ENCODE measurements at places on chromosomes 1 and 21. TPM values are rescaled to one million over a fixed set of nuclear protein-coding genes. Genes with fewer than 3 reads are reported as not detected.
A peak's percentile ranks its signal among the peaks of the same experiment; 100 is the strongest.

DNA sequence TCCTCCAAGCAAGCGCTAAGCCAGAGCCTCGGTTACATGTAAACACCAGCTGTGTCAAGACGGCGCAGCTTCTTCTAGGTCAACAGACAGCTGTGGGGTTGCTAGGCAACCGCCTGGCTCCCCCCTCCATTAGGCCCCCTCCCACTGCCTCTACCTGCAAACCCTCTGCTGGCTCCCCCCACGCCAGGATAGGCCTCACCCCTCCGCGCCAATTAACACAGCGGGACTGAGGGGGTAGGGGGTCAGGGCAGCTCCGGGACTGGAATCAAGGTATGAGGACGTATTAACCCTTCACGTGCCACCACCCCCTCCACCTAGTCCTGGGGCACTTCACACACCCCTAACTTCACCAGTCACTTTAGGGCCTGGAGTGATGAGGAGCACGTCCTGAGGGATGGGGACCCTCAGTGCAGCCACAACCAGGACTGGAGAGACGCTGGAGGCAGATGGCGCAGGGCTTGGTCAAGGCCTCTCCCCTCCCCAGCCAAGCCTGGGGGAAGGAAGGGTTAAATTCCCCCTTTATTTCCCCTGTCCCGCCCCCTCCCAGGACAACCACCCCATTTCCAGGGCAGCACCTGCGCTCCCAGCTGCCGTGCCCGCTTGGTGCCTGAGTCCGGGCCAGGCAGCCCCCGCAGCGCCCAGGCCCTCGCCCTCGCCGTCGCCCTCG lies 37.4 kb upstream of the WASF2 start:
- peak; percentile 93 for DNase-seq
- peak overlapping the region; percentile 80 for H3K27ac ChIP-seq
- peak overlapping the region; percentile 42 for H3K4me3 ChIP-seq
- peaks cover 57% of the 10 kb centered on the region for H3K4me1 ChIP-seq

HES5 gene
- not detected for total RNA-seq

PDZK1IP1 gene
- total RNA-seq, result 3.8 TPM

LIN9 gene
- total RNA-seq, result 11.0 TPM

DNA sequence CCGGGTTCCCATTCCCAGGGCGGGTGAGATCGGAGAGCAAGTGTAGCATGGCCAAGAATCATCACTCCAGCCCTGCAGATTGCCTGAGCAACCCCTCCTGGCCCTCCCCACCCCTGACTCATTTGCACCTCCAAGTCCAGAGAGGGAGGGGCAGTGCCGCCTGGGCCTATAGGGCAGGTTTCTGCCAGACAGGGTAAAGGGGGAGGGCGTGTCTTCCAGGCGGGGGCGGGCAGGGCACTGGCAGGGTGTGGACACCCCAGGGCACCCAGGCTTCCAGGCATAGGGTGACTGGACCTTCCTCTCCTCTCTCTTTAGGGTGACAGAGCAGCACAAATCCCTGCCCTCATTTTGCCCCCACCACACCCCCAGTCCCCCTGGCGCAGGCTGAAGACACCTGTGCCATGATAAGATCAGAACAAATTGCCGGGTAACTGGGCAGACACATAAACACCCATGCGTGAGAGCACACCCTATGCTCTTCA lies 3.2 kb upstream of the CRYBG2 start:
- H3K4me1 ChIP-seq, result peaks cover 67% of the 10 kb centered on the region
- H3K27me3 ChIP-seq, result no peaks in the 10 kb centered on the region
- no peak overlapping the region for H3K4me3 ChIP-seq
- no peak for DNase-seq
- H3K27ac ChIP-seq, result peak overlapping the region; percentile 50
- no peaks in the 10 kb centered on the region for H3K36me3 ChIP-seq

- no peaks in the 10 kb centered on the region for H3K4me1 ChIP-seq
- no peak overlapping the region for H3K4me3 ChIP-seq
- H3K36me3 ChIP-seq, result no peaks in the 10 kb centered on the region
- DNase-seq, result no peak
- H3K27me3 ChIP-seq, result no peaks in the 10 kb centered on the region
Observed at GRCh38 chr21:42013931-42014330, 3.8 kb upstream of the ZBTB21 start.

DNA sequence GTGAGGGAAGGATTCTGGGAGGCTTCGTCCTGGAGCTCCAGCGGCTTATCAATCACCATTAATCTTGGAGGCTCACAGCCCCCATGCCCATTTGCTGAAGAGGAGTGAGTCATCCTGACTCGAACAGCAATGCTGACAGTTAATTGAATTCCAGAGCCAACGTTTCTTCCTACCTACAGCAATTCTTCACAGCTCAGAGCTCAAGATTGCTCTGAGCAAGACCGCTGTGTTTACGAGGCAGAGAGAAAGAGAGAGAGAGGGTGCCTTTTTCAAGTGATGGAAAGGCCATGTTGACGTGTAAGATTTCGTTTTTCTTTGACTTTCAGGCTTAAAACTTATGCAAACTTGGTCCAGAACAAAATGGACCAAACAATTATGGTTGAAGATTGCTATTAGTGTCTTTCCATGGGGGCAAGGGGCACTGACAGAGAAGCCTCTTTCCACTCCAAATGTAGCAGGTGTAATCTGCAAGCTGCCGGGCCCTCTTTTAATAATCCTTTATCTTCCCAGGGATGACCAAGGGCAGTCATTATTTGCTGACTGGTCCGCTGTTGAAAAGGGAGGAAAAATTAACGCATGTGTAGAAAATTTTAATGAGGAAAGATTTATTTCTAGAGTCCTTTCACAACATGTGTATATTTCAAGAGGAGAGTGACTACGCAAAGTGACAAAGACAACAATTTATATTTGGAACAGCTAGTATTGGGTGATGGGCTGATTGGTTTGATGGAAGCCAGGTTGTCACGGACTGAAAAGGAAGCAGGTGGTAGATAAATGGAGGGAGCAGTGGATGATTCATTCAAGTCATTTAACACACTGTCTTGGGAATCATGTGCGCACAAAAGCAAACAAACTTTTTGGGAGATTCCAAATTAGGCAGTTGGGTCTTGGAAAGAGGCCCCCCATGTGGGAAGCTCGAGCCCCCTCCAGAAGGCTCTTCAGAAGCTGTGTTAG lies 136.1 kb upstream of the IRF2BP2 start:
- H3K27me3 ChIP-seq, result no peaks in the 10 kb centered on the region
- peak overlapping the region; percentile 34 for H3K27ac ChIP-seq
- DNase-seq, result no peak
- H3K36me3 ChIP-seq, result no peaks in the 10 kb centered on the region
- peaks cover 37% of the 10 kb centered on the region for H3K4me1 ChIP-seq

DNA sequence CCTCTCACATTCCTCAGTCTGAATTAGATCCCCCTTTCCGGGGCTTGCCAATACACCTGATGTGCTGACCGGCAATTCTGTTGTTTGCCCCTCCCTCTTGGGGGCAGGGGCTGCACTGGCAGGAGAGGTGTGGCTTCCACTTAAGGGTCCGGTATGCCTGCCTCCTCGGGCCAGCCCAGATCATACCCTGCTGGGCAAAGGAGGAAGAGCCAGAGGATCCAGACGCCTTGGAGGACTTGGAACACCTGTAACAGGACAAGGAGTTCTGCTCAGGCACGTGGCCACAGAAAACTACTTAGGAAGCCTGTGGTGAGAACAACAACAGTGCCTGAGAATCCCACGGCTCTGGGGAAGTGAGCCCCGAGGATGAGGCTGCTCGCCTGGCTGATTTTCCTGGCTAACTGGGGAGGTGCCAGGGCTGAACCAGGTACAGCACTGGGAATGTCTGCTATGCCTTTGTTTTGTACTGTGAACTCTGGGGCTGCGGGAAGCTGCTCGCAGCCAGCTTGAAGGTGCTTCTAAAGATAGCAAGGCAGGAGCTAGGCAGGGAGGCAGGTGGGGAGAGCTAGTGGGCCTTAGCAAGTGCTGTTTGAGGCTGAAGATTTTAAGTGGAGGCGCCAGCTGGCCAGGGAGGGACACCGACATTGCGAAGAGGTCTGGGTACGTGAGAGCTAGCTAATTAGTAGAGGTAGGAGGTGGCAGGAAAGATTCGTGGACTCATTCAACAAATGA lies at the start of gene SMPDL3B:
TSS of gene SMPDL3B (plus strand) at position 183 of the 732 bp plus-strand sequence. CDS start at position 367, 184 bp downstream.
- peak within 1 kb of the TSS; percentile 66 for H3K27ac ChIP-seq
- H3K4me1 ChIP-seq, result no peaks in the 10 kb centered on the region
- H3K27me3 ChIP-seq, result no peaks in the 10 kb centered on the region
- DNase-seq, result peak; percentile 73

PLEKHN1 gene
- total RNA-seq, result 3.1 TPM

DNA sequence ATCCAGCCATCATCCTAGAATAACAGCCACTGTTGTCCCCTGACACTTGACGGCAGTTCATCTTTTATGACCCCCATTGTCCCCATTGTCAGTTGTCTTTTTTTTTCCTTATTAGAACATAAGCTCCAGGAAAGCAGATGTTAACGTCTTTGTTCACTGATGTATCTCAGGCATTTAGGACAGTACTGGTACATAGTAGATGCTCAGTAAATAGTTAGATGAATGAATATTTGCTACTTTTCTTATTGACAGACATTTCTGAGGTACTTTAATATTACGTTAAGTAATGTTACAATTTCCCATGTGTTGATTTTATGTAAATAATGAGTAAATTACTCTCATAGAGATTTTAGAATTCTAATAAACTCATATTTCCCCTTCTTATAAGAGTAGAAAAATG lies 69.5 kb downstream of the ADARB1 start:
- no peak overlapping the region for H3K27ac ChIP-seq
- no peaks in the 10 kb centered on the region for H3K4me1 ChIP-seq
- no peaks in the 10 kb centered on the region for H3K27me3 ChIP-seq
- H3K4me3 ChIP-seq, result no peak overlapping the region

DNA sequence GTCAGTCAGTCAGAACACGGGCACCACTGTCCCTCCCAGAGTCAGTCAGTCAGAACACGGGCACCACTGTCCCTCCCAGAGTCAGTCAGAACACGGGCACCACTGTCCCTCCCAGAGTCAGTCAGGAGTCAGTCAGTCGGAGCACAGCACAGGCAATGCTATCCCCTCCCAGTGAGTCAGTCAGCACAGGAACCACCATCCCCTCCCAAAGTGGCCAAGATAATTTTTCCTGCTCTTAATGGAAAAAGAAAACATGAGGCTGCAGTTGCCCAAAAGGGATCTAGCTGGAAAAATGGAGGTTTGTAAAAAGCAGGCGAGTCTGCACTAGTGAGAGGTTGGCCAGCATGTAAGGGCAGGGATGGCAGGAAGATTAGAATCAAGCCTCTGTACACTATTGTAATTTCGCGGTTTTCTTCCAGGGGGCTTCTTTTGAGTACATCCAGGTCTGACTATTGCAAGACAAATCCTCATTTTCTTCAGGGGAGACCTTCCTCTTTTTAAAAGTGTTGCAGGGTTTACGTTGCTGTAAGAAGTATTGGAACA lies 213.8 kb downstream of the SIPA1L2 start:
- H3K27ac ChIP-seq, result no peak overlapping the region
- no peak overlapping the region for H3K4me3 ChIP-seq
- H3K36me3 ChIP-seq, result no peaks in the 10 kb centered on the region

GRCh38 chr1:56833088-56833487 lies 13.9 kb upstream of the FYB2 start:
- no peak for DNase-seq
- no peak overlapping the region for H3K4me3 ChIP-seq
- H3K36me3 ChIP-seq, result no peaks in the 10 kb centered on the region
- no peaks in the 10 kb centered on the region for H3K27me3 ChIP-seq

FASLG gene
- total RNA-seq, result not detected

BROX gene
- total RNA-seq, result 31.9 TPM

ZNF687 gene
- total RNA-seq, result 23.9 TPM

GBP2 gene
- 0.23 TPM for total RNA-seq

- peak; percentile 38 for DNase-seq
- no peak overlapping the region for H3K4me3 ChIP-seq
- H3K36me3 ChIP-seq, result no peaks in the 10 kb centered on the region
- H3K4me1 ChIP-seq, result peaks cover 20% of the 10 kb centered on the region
Observed at GRCh38 chr21:15415541-15416261, 314.1 kb upstream of the USP25 start.

GRCh38 chr1:245888809-245889208 lies 618.3 kb downstream of the SMYD3 start:
- DNase-seq, result peak; percentile 39
- H3K27ac ChIP-seq, result no peak overlapping the region
- no peaks in the 10 kb centered on the region for H3K36me3 ChIP-seq
- H3K4me1 ChIP-seq, result no peaks in the 10 kb centered on the region
- no peak overlapping the region for H3K4me3 ChIP-seq

GRCh38 chr1:246270236-246270635 lies 236.8 kb downstream of the SMYD3 start:
- H3K27ac ChIP-seq, result no peak overlapping the region
- H3K27me3 ChIP-seq, result no peaks in the 10 kb centered on the region
- DNase-seq, result no peak

DNA sequence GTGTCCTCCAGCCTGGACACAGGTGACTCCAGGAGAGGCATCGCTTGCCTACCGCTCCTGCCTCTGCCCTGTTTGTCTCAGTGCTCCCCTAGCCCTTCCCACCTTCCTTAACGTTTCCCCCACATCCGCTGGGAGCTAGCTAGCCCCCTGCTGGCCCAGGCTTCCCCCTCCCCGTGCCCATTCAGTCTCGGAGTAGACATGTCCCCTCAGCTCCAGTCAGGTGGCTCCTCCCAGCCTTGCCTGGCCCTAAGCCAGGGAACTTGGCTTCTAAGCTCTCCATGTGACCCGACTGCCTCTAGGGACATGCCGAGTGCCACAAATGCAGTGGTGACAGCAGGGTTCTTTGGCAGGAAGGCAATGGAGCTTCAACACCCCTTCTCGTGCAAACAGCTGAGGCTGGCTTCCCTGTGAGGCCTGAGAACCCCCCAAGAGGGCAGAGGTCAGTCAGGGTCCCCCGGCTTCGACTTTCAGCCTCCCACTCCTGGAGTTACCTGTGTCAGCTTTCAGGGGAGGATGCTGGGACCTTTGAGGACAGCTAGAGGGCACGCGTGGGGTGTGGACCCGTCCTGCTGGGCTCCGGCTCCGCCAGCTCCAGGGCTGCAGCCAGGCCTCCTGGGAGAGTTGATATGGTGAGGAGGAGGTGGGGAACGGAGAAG lies 16.2 kb downstream of the DRAXIN start:
- no peak overlapping the region for H3K4me3 ChIP-seq
- H3K4me1 ChIP-seq, result no peaks in the 10 kb centered on the region
- H3K27me3 ChIP-seq, result no peaks in the 10 kb centered on the region

GRCh38 chr1:51175278-51175677 lies 60.8 kb upstream of the RNF11 start:
- H3K27ac ChIP-seq, result no peak overlapping the region
- H3K27me3 ChIP-seq, result no peaks in the 10 kb centered on the region
- no peak overlapping the region for H3K4me3 ChIP-seq
- no peak for DNase-seq
- H3K4me1 ChIP-seq, result no peaks in the 10 kb centered on the region
- no peaks in the 10 kb centered on the region for H3K36me3 ChIP-seq

PAX7 gene
- total RNA-seq, result not detected

DNA sequence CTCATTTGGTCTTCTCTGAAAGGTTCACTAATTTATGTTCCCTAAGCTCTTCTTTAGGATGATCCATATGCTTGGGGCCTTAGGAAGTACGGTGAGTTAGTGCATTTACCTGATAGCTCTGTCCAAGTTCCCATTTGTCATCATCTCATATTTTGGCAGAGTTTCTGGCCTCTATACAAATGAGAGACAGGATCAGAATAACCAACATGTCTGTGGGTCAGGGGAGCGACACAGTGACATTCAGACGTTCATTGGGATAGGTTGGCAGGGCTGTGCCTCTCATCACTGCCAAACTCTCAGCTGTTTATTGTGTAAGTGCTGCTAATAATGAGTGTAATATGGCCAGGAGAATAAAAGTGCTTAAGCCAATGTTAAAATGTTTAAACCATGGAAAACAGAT lies 561.1 kb upstream of the ZRANB2 start:
- no peak overlapping the region for H3K27ac ChIP-seq
- H3K4me3 ChIP-seq, result no peak overlapping the region
- no peak for DNase-seq
- no peaks in the 10 kb centered on the region for H3K36me3 ChIP-seq
- H3K27me3 ChIP-seq, result no peaks in the 10 kb centered on the region

- no peaks in the 10 kb centered on the region for H3K4me1 ChIP-seq
- H3K27ac ChIP-seq, result no peak overlapping the region
- no peak for DNase-seq
- no peaks in the 10 kb centered on the region for H3K36me3 ChIP-seq
Observed at GRCh38 chr1:87129038-87129437, 199.6 kb upstream of the LMO4 start.

Measured in Caco-2 (cell line).